AG10803 (cell line): ENCODE measurements at places on chromosomes 1 and 21.
A peak's percentile ranks its signal among the peaks of the same experiment; 100 is the strongest.

- no peak for DNase-seq
Observed at GRCh38 chr1:36624466-36624865, 141.8 kb upstream of the CSF3R start.

- DNase-seq: no peak
Observed at GRCh38 chr1:183572721-183573120, 17.5 kb downstream of the NCF2 start.

GRCh38 chr1:25113731-25114130, 118.6 kb downstream of the SYF2 start:
- no peak for DNase-seq

DNA sequence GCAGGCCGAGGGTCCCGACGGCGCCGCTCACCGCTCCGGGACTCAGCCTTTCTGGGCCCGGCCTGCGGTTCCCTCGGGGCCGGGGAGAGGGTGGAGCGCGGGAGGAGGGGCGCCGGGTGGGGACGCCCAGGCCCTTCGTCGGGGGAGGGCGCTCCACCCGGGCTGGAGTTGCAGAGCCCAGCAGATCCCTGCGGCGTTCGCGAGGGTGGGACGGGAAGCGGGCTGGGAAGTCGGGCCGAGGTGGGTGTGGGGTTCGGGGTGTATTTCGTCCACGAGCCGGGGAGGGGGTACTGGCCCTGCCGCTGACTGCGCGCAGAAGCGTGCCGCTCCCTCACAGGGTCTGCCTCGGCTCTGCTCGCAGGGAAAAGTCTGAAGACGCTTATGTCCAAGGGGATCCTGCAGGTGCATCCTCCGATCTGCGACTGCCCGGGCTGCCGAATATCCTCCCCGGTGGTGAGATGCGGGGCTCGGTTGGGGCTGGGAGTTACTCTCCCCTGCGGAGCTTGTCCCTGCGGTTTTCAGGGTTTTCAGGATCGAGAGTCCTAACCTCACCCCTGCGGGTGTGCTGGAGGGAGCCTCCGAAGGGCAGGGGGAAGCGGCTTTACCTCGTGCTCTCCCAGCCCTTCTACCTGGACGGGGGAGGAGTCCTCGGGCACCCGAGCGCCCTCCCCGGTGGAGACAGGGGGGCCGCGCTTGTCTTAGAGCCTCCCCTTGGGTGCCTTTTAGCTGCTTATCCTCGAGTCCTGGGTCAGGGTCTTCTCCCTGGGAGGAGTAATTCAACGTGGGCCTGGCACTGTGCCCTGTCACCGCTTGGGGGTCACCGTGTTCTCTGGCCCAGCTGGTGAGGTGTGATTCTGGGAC, 2.1 kb downstream of the SAMD11 start:
- peak; percentile 53 for DNase-seq

GRCh38 chr21:42174173-42174572, 44.8 kb upstream of the ABCG1 start:
- no peak for DNase-seq

- peak; percentile 40 for DNase-seq
Observed at GRCh38 chr1:15290382-15290781, 43.4 kb downstream of the FHAD1 start.

DNA sequence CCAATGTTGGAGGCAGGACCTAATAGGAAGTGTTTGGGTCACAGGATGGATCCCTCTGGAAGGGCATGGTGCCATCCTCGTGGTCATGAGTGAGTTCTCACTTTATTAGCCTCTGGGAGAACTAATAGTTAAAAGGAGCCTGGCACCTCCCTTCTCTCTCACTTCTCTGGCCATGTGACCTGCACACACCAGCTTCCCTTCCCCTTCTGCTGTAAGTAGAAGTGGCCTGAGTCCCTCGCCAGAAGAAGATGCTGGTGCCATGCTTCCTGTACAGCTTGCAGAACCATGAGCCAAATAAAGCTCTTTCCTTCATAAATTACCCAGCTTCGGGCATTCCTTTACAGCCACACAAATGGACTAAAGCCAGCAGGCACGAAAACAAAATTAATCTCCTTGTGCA, 23.6 kb downstream of the ACOT7 start:
- no peak for DNase-seq

- peak; percentile 21 for DNase-seq
Observed at GRCh38 chr1:198756470-198756869, 117.6 kb downstream of the PTPRC start.

DNA sequence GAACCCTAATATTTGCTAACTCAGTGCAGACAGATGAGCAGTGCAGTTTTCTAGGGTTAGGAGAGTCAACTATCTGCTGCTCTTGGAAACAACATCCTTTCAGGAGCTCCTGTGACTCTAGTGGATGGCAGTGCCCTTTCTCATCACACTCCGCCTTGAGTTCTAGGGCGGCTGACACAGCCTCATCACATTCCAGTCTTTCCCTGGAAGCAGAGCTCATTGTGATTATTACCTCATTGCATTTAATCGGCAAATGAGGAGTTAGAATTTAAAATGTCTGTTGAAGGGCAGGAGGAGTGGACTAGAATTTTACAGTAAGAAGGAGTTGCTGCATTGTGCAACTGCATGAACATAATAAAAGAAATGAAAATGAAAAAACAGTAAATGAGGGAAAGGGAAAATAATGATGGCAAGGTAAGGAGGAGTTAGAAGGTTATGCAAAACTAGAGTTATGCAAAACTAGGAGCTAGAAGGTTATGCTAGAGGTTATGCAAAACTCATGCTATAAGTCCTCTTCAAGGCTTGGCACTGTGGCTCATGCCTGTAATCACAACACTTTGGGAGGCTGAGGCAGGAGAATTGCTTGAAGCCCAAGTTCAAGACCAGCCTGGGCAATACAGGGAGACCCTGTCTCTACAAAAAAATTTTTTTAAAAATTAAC, 6.9 kb upstream of the PTGFRN start:
- no peak for DNase-seq

- no peak for DNase-seq
Observed at GRCh38 chr1:29547300-29547699, 311.0 kb downstream of the PTPRU start.

DNA sequence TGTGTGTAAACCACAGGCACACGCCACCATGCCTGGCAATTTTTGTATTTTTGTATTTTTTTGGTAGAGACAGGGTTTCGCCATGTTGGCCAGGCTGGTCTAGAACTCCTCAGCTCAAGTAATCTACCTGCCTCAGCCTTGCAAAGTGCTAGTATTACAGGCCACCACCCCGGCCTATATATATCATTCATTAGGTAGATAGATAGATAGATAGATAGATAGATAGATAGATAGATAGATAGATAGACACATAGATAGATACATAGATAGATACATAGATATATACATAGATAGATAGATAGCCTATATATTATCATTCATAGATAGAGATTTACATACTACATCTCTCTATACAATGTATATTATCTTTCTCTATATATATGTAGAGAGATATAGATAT, 46.0 kb downstream of the VANGL1 start:
- DNase-seq: no peak

- peak; percentile 68 for DNase-seq
Observed at GRCh38 chr1:154182344-154183045, 9.4 kb downstream of the TPM3 start.

GRCh38 chr1:198056255-198056654, 100.5 kb upstream of the NEK7 start:
- no peak for DNase-seq

DNA sequence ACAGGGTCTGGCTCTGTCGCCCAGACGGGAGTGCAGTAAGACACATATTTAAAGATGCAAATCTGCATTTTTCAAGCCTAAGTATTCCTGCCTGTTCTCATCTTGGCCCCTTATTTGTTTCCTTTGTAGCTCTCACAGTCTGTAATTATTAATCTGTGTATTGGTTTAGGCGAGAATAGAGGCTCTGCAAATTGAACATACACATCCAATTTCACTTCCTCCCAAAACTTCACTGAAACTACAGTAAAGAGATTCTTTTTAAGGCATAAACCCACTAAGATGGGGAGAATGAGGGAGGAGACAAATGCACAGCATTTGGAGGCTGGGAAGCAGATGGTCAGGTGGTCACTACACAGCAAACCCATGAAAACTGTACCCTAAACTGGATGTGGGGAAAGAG, 21.0 kb downstream of the HMGN2 start:
- DNase-seq: no peak

DNA sequence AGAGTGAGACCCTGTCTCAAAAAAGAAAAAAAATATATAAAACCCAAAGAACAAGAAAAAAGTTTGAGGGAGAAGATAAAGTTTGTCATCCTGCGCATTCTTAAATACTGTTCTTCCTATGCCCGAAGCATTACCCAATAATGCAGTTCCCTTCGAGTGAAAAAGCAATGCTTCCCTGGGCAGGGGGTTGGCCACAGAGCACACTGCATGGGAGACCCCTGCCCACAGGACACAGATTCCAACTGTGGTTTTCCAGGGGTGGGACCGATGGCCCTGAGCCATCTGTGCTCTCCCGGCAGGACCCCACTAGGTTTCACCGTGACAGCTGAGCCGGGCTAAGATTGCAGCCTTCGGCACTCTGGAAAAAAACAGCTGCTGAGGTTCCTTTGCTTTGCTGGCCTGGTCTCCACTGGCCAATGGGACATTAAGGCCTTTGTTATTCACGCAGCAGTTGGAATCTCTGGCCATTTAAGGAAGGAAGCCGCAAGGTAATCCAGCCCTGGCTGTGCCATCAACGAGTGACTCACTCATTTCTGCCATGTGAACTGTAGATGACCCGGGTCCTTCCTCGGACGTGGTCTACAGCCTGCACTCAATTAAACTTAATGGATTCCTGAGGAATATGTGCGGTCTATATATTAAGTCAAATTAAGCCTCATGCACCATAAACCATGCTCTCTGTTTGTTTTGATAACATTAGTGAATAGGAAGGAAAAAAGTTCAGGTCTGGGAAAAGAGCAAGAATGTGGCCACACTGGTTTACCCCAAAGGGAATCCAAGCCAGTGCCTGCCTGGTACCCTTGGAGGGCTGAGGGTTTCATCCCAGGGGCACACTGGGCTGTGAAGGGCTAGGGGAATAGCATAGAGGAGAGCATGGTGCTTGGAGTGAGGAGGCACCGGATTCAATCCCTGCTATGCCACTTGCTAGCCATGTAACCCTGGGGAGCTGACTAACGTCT, 163.2 kb downstream of the ZBTB18 start:
- DNase-seq: peak; percentile 92

DNA sequence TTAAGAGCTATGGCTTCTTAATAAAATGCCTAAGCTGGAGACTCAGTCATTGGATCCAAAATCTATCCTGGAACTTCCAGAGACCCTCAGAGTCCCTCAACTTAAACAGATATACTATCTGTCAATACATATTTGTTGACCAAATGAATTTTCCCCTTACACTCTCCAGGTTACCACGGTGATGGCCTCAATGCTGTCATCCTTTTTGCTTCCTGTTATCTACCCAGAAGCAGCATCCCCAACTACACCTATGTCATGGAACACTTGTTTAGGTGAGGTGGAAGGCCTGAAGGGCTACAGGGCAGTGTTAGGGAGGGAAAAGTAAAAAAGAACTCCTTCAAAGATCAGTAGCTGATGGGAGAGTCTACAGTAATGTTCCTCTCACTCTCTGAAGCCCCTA, 4.4 kb upstream of the C1orf56 start:
- DNase-seq: no peak

- no peak for DNase-seq
Observed at GRCh38 chr1:61174060-61174795, 91.9 kb downstream of the NFIA start.

DNA sequence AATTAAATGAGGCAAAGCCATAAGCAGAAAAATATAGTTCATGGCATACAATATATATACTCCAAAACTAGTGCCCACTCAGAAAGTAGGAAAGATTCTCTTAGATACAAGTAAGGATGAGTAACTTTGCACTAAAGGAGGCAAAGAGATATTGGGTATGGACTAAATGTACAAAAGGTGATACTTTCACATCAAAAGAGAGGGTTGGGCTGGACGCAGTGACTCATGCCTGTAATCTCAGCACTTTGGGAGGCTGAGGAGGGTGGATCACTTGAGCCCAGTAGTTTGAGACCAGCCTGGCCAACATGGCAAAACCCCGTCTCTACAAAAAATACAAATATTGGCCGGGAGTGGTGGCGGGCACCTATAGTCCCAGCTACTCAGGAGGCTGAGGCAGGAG, 6.7 kb downstream of the KYAT3 start:
- DNase-seq: no peak

DNA sequence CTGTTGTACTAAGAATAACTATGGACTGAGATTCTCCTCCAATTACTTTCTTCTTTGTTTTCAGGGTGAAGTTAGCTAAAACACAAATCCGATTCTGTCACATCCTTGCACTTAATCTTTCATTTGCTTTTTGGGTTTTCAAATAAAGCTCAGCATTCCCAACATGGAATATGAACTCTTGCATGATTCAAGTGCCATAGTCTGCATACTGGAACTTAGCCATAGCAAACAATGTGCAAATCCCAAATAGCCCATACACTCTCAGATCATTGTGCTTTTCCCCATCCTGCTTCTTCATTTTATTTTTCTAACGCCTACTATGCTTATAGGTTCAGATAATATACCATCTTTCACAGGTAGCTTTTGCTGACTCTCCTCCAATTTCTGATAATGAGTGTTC, 455.8 kb upstream of the PRMT6 start:
- no peak for DNase-seq

- DNase-seq: no peak
Observed at GRCh38 chr1:148374101-148374500, 109.0 kb downstream of the PPIAL4G start.

DNA sequence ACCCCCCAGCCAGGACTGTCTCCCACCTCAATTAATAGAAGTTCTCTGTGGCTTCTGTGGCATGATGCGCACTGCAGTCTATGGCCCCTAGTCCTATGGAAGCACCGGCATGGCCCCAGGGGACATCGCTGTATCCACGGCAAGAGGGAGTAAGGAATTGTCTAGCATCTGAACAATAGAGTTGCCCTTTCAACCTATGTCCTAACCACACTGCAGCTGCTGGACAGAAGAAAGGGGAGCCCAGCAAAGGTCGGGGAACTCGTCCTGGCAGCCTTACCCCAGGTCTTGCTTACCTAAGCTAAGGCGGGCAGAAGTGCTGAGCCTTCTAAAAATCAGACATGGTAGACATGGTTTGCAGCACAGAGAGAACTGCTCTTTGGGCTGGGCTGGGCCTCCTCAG, 103.3 kb upstream of the EDN2 start:
- DNase-seq: no peak

- peak; percentile 82 for DNase-seq
Observed at GRCh38 chr1:172287208-172287607, 133.3 kb upstream of the C1orf105 start.

- DNase-seq: peak; percentile 61
Observed at GRCh38 chr1:99481391-99481996, 164.4 kb upstream of the PALMD start.

- peak; percentile 40 for DNase-seq
Observed at GRCh38 chr1:17653728-17654351, 101.3 kb upstream of the ACTL8 start.

DNA sequence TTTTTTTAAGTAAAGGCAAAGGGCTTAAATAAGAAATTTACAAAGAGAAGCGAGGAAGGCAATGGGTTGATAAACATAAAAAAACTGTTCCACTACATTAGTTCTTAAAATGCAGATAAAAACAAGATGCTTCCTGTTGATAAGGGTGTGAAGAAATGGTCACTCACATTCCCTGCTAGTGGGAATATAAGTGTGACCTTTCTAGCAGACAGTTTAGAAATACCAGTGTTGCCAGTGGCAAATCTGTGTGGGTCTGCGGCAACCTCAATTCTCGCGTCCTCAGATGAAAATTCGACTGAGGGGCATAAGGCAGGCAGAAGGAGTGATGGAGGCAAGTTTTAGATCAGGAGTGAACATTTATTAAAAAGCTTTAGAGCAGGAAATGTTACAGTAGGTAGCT, 151.1 kb downstream of the NTNG1 start:
- no peak for DNase-seq

GRCh38 chr21:45306832-45307571, 19.3 kb upstream of the POFUT2 start:
- DNase-seq: peak; percentile 44

GRCh38 chr1:32247452-32247851, 430 bp downstream of the FAM167B start:
- DNase-seq: no peak
